ENCODE measurements at places on chromosomes 1 and 21.
A peak's percentile ranks its signal among the peaks of the same experiment; 100 is the strongest.

DNA sequence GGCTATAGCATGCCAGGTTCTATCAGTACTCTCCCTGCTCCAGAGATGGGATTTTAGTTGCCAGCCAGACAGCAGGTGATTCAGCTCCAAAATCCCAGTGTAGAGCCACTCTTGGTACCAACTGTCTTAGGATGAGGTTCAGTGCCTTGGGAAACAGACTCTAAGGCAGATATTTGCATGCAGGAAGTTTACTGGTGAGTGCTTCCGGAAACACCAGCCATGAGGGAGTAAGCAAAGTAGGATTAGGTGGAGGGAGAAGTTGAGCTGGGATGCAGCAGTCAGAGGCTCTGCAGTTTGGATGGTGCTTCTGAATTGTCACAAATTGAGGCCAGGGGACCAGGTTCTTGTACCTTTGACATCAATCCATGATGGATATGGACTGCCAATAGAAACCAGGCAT, 207.5 kb upstream of the JUN start:
- no peak for DNase-seq

DNA sequence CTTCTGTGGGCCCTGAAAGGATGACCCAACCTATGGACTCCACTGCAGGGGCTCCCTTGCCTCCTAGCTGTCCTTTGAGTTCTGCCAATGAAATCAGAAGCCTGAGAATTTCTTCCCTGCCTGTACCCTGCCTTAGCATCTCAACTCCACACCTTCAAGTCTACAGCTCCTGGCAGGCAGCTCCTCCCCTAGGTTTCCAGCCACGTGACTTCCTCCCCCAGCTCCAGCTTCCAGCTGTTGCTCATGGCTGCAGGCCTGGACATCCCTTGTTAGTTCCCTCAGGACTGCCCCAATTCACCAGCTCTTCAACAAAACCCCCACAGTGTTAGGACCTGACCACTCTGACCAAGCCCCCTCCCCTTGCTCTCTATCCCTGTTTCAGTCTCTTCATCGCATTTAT, 2.4 kb downstream of the RCAN1 start:
- DNase-seq = peak; percentile 75

DNA sequence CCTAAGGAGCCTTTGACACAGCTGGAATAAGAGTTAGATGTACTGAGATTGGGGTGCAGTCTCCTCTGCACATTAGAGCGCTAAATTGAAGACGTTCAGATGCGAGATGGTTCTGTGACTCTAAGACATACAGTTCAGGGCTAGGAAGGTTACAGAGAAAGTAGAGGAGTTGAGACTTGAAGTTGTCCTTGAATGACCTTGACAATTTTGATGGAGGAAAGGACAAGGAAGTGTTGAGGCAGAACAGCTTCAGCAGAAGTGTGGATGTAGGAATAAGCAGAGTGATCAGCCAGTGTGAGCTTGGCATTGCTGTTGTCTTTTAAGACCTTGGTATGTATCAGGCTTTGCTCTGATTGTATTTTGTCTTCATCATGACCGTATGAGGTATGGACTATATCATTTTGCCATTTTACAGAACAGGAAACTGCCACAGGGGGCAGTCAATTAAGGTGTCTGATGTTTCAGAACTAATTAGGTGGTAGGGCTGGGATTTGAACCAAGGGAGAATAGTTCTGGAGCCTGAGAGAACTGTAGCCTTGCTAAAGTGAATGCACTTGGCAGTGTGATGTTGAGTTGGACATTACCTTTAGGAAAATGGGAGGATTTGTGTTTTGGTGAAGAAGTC, 9.2 kb downstream of the TTF2 start:
- no peak for DNase-seq

DNA sequence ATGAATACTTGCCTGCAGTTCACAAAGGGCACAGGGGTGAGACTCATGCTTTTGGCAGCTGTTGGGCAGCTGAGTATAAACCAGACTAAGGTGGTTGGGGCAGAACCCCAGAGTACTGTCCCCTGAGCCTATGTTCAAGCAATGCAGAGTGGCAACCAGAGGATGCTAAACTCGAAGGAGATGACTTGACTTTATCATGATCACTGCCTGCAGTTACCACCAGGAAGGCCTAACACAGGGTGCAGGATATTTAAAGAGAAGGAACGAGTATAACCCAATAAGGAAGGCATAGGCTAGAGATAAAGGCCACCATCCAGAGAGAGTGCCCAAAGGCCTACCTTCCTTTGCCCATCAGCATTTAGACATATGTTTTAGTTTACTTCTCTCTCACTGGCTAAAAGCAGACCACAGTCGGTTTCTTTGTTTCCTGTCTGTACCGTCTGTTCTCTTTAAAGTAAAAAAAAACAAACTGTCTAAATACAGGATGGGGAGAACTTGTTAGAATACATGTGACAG, 83.3 kb downstream of the MPZL1 start:
- no peak for DNase-seq

GRCh38 chr1:109298666-109299557, 7.9 kb downstream of the MYBPHL start:
- DNase-seq = no peak

- no peak for DNase-seq
Observed at GRCh38 chr1:23592209-23592892, 33.0 kb upstream of the ID3 start.

GRCh38 chr1:204688776-204689175, 3.2 kb upstream of the LRRN2 start:
- DNase-seq = no peak

DNA sequence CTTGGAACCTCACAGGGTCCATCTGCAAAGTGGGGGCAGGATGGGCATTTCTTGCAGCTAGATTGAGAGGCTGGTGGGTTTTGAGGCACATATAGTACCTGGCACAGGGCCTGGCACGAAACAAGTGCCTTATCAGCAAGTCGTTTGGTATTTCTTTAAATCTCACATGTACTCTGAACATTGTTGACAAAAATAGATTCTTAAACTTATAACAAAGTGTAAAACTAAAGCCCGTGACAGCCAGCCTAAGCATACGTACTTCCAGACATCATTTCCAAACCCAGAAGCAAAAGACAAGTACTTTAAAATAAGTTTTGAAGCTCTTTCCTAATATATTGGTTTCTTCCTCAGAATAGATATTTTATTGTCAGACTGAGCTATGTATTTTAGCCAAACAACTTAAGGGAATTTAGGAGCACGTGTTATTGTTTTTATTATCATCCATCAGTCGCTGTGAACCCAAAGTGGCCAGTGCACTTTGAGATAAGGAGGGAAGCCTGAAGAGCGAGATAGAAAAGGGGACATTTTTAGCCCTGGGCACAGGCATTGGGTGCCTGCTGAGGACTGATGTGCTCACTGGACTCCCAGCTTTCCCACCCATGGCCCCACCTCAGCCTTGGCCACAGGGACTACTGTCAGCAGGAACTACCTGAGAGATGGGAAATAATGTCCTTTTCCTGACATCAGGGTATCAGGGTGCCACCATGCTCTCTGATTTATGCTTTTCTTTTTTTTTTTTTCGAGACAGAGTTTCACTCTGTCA, 3.0 kb downstream of the FBLIM1 start:
- DNase-seq = no peak

- no peak for DNase-seq
Observed at GRCh38 chr1:6762060-6762459, 23.2 kb upstream of the CAMTA1 start.

GRCh38 chr1:117591252-117591651, 14.6 kb upstream of the TENT5C start:
- no peak for DNase-seq

DNA sequence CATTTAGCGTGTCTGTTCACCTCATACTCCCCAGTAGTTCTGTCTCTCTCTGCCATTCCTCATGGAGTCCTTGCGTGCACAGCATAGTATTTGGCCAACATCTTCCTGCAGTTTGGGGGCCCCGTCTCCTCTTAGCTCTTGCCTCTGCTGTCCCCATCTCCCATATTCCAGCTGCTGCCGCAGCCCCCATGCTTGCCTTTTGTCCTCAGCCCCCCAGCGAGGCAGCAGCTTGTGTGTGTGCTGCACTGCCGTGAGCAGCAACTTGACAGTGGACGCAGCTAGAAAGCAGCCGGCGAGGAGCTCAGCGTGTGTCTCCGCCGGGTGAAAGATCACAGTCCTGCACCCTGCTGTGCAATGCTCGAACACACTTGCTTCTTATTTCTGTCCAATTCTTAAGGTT, 164.2 kb upstream of the COL6A1 start:
- no peak for DNase-seq
